Left renal pelvis (tissue), 4 donors: ENCODE measurements at places on chromosomes 4 and X.

DNA sequence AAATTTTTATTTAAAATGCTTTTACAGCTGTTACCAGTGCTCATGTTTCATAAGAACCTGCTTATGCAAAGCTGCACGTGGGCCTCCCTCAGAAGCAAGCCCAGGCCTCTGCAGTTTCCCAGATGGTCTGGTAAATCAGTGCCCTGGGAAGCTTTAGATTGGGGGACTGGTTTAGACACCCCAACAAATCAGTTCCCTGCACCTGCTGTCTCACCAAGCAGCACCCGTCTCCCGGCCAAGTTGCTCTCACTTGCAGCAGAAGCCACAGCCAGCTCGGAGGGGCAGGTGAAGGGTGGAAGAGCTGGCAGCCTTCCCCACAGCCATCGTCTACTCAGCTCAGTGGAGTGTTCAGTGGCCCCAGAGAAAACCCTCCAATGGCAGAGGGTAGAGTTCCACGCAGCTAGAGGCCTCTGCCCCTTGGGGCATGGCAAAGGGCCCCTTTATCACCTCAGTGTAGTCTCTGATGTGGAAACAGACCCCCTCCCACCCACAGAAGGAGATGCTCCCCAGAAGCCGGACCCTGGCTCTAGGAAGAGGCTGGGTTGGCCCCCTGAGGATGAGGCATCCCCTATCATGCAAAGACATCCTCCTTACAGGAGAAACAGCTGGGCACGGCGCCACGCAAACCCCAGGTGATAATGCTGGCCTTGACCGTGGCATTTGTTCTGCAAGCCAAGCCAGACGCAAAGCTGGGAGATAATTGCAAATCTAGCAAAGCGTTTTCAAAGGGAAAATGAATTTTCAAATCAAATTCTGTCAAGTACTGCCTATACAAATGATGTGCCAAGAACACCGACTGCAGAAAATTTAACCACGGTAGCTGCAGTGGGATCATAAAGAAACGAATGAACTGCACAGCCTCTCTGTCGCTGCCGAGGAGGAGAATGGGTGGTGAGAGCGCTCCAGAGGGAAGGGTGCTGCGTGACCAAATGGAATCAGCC, 51.9 kb downstream of the ZFYVE28 start:
- DNase-seq: no peak

DNA sequence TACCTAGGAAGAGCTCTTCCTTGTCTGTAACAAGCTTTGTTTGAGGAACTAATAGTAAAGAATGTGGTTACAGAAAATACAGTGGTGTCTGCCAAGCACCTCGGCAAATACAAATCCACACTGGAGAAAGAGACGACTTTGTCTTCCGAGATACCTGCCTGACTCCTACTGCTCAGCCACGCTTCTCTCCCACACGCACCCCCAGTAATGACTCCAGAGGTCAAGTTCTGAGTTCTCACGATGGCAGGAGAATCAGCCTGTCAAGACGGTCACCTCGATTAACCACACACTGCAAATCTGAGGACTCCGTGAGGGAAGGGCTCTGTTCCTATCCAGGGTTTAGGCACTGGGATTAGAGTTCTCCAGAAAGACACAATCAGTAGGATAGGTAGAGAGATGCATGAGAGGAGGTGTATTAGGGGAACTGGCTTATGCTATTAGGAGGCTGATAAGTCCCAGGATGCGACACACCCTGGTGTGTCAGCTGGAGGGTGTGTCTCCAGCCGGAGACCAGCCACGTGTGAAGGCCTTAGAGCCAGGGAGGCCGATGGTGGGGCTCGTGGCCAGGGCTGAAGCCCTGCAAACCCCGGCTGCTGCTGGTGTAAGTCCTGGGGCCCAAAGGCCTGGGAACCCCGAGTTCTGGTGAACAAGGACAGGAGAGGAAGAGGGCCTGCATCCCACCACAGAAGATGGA, 8.4 kb upstream of the TRIML2 start:
- no peak for DNase-seq

DNA sequence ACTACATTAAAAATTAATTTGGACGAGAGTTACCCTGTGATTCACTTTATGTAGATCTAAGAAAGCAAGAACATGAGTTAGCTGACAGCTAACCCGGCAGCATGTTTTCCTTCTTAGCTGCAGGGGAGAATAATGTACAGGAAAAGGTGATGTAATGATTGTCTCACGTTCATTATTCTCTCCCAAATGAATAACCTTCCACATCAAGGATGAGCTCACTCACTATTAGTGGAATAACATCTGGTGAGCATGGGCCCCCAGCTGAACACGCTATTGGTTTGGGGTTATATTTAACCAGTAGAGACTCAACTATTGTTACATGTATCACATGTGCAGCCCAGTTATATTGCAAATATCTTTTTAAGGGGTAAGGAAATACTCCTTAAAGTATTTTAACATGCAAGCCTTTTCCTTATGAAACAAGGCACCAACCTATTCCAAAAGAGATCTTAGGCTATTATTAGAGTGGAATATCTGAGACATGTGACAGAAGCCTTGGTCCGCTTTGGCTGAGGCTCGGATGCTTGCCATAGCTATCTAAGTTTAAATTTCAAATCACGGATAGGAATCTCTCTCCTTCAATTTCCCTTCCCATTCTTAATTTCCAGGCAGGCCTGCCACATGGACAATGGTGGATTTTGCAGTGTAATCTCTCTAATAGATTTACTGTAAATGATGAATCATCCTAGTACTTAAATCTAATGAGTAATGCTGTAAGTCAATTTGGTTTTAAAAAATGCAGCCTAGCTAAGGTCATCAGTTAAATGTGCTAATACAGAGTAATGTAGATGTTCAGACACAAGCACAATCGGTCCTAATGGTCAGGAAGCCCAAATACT, 99.0 kb upstream of the OTUD4 start:
- DNase-seq: no peak

GRCh38 chr4:38152305-38152704, 192.1 kb downstream of the PTTG2 start:
- no peak for DNase-seq

- no peak for DNase-seq
Measured at GRCh38 chr4:40829586-40829985, 79.8 kb downstream of the NSUN7 start.

DNA sequence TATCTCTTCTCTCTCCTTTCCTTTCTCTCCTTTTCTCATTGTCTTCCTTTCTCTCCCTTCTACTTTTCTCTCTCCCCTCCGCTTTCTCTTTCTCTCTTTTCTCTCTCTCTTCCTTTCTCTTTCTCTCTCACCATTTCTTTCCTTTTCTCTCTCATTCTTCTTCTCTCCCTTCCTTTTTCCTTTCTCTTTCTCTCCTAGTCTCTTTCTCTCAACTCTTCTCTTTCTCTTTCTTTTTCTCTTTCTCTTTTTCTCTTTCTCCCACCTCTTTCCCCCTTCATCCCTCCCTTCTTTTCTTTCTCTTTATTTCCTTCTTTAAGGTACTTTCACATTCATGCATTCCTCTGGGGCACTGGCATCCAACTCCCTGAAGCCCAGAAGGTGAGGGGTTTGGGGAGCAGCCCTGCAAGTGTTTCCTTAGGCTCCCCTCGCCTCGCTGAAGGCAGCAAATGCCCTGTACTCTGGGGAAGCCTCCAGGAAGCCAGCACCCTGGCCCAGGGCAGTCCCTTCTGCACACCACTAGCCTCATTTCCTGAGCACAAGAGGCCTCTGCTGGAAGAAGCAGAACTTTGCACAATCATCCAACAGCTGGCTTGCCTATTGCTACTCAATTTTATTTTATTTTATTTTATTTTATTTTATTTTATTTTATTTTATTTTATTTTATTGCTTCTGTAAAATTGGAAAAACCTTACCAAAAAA, 124.2 kb downstream of the NFKB1 start:
- no peak for DNase-seq

DNA sequence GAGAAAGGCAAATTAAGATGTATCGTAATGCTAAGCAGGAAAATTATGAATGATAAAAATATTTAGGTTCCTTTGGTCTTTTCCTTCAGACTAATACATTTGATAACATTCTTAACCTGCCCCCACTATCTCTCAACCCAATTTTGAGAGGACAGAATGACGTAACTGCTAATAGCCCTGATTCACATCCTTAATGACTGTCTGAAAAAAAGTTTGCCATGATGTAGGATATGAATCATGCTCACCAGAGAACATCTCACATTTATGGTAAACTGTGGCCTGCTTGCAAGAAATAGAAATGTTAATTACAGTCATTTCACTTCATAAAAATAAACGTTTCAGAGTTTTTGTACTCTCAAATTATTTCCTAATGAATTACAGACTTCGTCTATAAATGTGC, 128.0 kb upstream of the VEGFC start:
- DNase-seq: no peak

DNA sequence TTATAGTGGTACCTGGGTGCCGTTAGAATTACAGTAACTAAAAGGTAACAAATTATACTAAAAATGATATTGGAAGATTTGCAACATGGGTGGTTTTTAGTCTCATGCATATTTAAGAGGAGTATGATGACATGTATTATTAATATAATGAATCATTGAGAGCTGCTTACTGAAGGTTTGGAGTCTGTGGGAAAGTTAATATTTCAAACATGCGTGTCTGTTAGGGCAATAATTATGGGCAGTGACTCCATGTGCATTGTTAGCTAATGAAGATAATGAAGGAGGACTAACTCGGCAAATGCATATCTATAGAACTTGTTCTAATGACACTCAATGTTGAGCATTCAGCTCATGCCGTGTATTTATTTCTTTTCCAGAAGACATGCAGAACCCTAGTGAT, 47.1 kb downstream of the MTHFD2L start:
- no peak for DNase-seq

DNA sequence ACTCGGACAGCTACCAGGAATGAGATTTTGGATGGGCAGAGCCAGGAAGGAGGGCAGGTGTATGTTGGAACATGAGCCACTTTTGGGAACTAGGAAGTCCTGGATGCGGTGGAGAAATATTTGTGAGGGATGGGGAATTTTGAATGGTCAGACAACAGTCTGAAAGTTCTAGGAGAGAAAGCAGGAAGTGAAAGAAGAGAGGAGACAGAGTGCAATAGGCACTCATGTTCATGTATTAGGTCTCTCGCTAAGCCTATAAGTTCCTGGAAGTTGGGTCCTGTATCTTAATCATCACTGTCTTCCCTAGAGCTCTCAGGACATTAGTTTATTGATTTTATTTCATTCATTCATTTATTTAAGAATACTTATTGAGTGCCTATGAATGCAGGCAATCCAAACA, 65.7 kb upstream of the CITED1 start:
- DNase-seq: no peak

DNA sequence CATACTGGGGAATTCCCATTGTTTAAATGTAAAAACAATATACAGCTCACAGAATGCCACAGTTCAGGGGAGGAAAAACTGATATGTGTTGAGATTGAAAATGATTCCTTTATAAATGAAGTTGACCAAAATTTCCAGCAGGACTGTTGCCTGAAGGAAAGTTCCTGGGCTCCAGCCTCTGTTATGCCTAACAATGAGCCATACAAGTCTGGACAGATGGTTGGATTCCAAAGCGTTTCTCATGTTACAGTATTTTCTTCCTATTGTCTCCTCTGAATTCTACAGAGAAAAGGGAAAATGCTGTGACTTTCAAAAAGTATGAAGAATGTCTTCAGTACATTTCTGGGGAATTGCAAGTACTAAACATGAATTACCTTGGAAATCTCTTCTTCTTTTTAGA, 73.3 kb downstream of the ALPK1 start:
- DNase-seq: no peak

- DNase-seq: no peak
Measured at GRCh38 chr4:25245181-25245580, 11.3 kb downstream of the PI4K2B start.

DNA sequence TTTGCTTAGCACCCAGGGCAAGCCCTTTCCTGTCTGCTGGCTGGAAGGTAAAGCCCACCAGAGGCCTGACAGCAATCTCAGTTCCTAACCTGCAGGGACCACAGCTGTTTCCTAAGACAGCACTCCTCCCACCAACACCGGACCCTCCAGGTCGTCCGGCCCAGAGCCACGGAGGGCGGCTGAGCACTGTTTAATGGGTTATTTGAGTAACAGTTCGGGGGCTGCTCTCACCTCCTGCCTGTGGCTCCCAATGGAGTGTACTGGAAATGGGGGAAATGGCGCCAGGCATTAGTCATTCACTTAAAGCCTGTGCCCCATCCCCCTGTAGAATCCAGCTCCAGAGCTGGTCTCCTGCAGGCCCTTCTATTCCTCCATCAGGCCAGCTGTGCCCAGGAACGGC, 81.6 kb upstream of the ADRA2C start:
- DNase-seq: no peak

DNA sequence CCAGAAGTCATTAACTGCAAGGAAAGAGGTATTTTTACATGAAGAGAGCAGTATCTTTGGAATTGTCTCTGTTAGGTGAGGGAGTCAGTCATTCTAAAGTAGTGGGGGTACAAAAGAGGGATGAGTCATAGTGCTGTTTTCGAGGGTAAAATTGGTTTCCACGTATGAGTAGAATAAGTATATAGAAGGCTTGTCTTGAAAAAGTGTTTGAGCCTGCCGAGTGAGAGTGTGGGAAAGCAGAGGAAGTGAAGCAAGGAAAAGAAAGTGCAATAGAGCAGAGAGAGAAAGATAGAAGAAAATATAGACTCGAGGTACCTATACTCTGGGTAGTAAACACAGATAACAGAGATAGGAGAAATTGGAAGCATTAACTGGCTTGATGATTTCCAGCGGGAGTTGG, 696.4 kb downstream of the DMD start:
- no peak for DNase-seq

GRCh38 chr4:54322818-54323417, 93.8 kb downstream of the PDGFRA start:
- peak; percentile 14 for DNase-seq

- no peak for DNase-seq
Measured at GRCh38 chr4:126372634-126373033, 1057.9 kb downstream of the FAT4 start.

GRCh38 chr4:40990899-40991265, 223.5 kb downstream of the APBB2 start:
- DNase-seq: no peak

DNA sequence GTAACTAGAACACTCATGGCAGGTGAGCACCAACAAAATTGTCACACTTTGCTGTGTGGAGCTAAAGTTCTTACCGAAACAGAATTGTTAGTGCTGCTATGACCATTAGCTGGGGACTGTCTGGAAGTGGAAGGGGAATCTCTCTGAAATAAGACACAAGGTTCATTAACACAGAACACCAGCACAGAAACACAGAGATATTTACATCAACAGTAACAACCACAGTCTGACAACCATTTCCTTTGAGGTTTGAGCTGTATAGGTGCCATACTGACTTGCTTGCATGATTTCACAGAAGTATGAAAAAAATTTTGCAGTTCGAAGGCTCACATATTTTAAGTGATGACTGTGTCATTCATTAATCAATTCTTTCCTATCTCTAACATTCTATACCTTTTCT, 109.8 kb downstream of the NYX start:
- DNase-seq: no peak

GRCh38 chr4:1177274-1178141, 5.1 kb upstream of the SPON2 start:
- no peak for DNase-seq

- DNase-seq: no peak
Measured at GRCh38 chrX:110853610-110854009, 58.0 kb upstream of the CHRDL1 start.

GRCh38 chr4:26726655-26727387, 133.8 kb upstream of the STIM2 start:
- DNase-seq: no peak
